ENCODE measurements at places on chromosomes 2 and 18.

DNA sequence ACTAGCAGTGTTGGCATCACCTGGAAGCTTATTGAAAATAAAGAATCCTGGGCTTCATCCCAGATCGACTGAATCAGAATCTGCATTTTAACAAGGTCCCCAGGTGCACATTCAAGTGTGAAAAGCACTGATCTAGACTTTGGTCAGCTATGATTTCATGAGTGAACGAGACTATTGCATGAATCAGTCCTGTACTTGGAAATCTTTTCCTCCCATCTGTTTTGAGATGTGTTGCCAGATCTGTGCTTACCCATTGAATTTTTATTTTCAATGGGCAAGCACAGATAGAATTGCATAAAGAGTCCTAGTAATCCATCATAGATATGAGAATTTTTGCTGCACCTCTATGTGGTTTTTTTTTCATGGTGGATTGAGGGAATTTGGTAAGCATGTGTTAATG is 64.0 kb downstream of the PMS1 start:
- no peak for DNase-seq

DNA sequence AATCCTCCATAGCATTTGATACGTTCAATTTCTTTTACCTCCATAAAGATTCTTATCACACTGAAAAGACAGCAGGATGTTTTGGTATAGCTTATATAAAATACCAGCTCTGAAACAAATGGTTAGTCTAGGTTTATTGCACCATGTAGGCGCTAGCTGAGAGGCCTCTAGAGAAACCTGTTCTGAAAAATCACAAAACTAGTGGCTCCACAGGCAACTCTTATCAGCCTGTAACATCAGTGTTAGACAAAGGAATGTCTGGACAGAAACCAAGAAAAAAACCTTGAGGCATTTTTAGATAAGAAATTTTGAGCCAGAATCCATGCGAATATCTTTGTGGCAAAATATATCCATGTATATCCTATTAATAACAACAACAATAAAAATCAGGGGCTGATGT is 440.4 kb upstream of the MAP2 start:
- DNase-seq: no peak

GRCh38 chr2:239554766-239555570 is 154.1 kb upstream of the HDAC4 start:
- no peak for DNase-seq

GRCh38 chr2:8094526-8094925 is 587.3 kb upstream of the ID2 start:
- no peak for DNase-seq

- DNase-seq: no peak
Observed at GRCh38 chr2:170022692-170023091, 155.3 kb upstream of the MYO3B start.

DNA sequence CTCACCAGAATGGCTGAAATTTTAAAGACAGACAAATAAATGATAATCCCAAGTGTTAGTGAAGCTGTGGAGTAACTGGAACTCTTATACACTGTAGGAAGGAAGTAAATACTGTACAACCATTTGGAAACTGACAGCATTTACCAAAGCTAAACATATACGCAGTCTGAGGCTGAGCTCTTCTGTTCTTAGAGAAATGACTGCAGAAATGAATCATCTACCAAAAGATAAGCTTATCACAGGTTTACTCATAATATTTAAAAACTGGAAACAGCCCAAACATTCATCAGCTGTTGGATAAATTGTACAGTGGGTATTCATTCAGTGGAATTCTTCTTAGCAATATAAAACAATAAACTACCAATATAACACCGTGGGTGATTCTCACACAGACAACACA is 218.2 kb upstream of the RAB12 start:
- no peak for DNase-seq

- no peak for DNase-seq
Observed at GRCh38 chr18:39162013-39162827, 1596.6 kb upstream of the CELF4 start.

GRCh38 chr2:188527141-188527540 is 235.5 kb downstream of the GULP1 start:
- DNase-seq: no peak

GRCh38 chr2:70992945-70993853 is 1.5 kb downstream of the TEX261 start:
- no peak for DNase-seq

- no peak for DNase-seq
Observed at GRCh38 chr18:78378403-78378802, 601.2 kb upstream of the SALL3 start.

DNA sequence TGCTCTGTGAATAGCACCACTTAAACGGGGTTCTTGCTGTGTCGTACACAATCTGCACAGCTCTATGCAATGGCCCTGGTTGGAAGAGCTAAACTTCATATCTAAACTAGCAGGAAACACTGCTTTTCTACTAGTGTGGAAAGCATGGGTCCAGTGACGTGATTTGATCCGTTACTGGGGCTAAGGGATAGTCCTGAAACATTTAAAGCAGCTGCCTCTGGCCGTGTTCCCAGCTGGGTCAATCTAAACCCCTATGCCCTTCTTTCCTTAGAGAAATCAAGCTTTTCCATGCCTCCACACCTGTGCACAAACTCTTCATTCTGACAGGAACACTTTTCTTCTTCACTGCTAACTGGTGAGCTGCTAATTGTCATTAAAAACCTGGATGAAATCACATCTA is 5.4 kb upstream of the IGFBP5 start:
- DNase-seq: no peak

DNA sequence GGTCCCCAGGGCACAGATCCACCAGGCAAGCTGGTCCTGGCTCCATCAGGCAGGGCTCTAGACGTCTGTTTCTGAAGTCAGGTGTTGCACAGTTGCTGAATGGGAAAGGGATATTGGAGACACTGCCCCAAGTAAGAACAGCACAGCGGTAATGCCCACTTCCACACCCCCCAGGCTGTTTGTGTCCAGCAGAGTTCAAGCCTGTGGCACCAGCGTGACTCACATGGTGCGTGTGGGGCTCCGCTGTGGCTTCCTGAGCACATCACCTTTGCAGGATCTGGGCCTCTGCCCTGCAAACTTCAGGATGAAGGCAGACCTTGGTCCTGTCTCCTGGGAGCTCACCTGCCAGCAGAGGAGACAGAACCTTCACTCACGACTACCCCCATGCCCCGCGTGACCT is 203.3 kb downstream of the TFCP2L1 start:
- no peak for DNase-seq

- DNase-seq: no peak
Observed at GRCh38 chr2:108365656-108366055, 12.1 kb upstream of the SULT1C4 start.

- DNase-seq: peak; percentile 72
Observed at GRCh38 chr18:48445540-48445939, 36.4 kb upstream of the ZBTB7C start.

DNA sequence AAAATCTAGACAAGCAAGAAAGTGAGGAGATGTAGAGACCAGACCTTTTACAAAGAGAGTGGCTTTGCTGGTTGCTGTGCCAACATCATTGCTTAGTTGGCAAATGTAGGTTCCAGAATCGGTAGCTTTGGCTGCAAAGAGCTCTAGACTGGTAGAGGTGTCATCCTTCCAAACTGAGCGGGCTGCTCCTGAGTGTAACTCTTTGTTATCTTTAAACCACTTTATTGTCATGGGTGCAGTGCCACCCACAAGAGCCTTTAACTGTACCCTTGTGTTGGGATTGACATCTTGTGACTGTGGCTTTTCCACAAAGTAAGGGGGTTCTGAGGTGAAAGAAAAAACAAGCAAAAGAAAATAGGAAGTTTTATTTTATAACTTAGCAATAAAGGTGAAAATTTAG is 77.2 kb downstream of the TTN start:
- no peak for DNase-seq

GRCh38 chr2:37654932-37655841 is 16.3 kb downstream of the CDC42EP3 start:
- peak; percentile 31 for DNase-seq

GRCh38 chr2:132651115-132652045 is 18.6 kb downstream of the LYPD1 start:
- no peak for DNase-seq

GRCh38 chr2:216947055-216947454 is 87.2 kb upstream of the TNP1 start:
- DNase-seq: no peak

GRCh38 chr2:108958632-108959341 is 30.2 kb downstream of the EDAR start:
- no peak for DNase-seq

DNA sequence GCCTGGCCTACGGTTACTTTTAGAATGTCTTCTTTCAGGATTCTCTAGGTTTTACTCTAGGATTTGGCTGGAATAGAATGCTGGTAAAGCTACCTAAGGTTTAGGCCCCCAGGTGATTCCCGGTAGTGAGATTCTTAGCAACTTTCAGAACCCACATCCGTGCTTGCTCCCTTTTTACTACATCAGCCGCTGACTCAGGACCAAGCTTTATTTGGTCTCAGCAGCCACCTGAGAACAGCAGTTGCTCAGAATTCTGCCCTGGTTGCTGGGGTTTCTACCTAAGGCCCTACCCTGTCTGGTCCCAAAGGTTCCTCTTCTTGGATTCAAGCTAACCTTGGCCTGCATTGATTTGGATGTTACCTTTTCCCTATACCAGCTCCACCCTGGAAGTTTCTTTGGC is 36.1 kb upstream of the NDUFV2 start:
- DNase-seq: no peak

DNA sequence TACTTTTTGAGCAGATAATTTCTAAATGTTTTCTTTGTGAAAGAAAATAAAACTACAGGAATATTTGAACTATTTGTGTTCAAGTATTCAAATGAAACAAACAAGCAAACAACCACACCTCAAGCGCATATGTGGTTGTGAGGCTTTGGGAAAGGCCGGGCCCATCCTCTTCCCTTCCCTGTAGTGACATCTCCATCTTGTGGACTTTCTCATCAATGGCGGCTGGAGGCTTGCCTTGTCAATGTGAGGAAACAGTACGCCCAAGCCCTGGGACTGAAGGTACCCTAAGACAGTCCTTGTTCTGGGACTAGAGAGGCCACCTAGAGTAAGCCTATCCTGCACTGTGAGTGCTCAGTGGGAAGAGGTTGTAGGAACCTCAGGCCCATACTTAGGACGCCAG is 166.8 kb downstream of the TPGS2 start:
- no peak for DNase-seq

DNA sequence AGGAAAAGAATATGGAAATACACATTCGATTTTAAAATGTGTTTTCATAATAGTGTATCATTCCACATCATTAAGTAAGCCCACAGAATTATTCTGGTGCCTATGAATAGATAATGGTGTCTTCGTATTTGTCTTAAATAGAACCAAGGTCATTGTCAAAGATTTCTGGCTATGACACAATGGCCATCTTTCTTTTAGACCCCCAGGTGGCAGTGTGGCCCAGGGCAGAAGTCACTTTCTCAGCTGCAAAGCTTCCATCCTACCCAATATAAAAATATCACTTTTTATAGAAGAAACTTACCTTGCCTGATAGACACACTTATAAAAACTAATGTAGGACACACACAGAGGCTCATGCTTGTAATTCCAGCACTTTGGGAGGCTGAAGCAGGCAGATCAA is 57.5 kb downstream of the ZRANB3 start:
- DNase-seq: peak; percentile 33

DNA sequence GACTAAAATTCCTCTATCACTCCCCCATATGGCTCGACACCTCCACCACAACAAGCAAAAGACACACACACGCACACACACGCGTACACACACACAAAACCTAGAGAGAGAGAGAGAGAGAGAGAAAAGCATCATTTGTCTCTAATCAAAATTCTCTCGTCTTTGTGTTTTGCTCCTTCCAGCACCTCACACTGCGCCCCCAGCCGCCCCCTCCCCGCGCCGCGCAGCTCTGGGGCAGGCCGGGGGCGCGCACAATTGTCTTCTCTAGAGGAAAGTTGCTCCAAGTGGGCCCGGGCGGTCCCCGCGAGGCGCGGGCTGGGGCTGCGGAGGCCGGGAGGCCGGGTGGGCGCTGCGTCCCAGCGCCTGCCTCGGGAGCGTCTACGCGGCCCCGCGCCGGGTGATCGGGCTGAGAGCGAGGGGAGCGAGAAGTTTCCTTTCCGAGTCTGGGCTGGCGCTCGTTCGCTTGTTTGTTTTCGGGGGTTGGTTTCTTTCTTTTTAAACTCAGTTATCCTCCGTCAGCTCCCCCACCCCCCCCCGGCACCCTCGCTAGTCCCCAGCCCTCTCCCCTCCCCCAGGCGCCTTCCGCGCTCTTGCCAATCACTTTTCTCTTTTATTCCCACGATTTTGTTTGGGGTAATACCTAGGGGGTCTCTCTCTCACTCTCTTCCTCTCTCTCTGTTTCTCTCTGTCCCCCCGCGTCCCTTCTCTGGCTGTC is 4.1 kb downstream of the ZEB2 start:
- DNase-seq: peak; percentile 70

DNA sequence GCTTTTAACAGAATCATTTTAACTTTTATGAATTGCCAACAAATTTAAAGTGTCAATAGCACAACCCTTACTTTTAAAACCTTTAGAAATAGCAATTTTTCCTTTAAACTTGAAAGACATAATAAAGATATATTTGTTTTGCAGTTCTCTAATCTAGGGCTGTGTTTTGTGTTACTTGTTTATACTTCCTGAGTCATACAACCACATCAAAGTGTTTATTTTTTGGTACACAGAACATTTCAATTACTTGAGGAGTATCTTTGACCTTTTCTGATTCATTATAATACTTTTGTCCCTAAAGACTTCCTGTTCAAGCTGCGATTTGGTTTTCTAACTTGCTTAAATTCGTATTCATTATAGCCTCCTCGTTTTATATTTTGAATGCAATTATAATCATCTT is 21.8 kb downstream of the TYW5 start:
- DNase-seq: no peak

GRCh38 chr2:38228753-38229152 is 148.3 kb downstream of the ATL2 start:
- DNase-seq: no peak

DNA sequence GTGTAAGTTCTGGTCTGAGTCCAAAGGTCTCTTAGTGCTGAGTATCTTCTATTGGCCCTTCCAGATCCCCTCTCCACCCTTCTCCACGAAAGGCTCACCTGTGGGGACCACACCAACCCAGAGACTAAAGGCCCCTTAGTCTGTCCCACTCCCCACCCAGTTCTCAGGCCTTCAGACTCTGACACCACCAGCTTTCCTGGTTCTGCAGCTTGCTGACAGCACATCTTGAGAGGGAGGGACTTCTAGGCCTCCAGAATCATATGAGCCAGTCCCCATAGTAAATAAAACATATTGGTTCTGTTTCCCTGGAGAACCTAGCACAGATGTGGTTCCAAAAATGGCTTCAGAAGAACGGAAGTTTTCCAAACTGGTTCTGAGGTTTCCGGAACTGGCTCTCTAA is 38.5 kb upstream of the KLF11 start:
- no peak for DNase-seq

- DNase-seq: no peak
Observed at GRCh38 chr18:27363872-27364271, 178.8 kb upstream of the CHST9 start.

- no peak for DNase-seq
Observed at GRCh38 chr2:101806701-101807100, 109.2 kb downstream of the MAP4K4 start.

All from CD4-positive, alpha-beta T cell treated with Interleukin-10 for 1 hour (primary cell).